Type B pancreatic cell (in vitro differentiated cells): ENCODE measurements at places on chromosomes 11 and 22.

- H3K27ac ChIP-seq: no peak overlapping the region
- peaks cover 23% of the 10 kb centered on the region for H3K4me1 ChIP-seq
- H3K27me3 ChIP-seq: no peaks in the 10 kb centered on the region
Observed at GRCh38 chr11:68354148-68354872, 41.9 kb downstream of the LRP5 start.

DNA sequence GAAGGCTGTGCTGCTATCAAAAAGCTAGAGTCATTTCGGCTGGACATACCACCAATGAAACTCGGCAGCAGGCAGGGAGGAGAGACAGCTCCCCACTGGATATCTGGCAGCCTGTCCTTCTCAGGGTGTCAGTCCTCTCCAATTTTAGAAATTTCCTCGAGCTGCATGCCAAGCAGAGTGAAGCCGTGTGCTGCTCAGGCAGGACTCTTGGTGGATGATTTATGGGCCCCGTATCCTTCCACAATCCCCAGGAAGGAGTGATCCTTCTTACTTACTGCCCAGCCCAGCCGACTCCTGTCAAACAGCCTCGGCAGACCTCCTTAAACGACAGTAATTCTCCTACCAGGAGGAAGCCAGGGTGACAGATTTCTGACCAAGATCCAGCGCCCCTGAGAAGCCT, 410.4 kb downstream of the TENM4 start:
- H3K36me3 ChIP-seq: no peaks in the 10 kb centered on the region
- H3K4me1 ChIP-seq: peaks cover 51% of the 10 kb centered on the region
- H3K27me3 ChIP-seq: peaks cover 11% of the 10 kb centered on the region
- peak overlapping the region; percentile 46 for H3K27ac ChIP-seq
- DNase-seq: no peak
- H3K4me3 ChIP-seq: peak overlapping the region; percentile 1

GRCh38 chr11:9512370-9513019, 51.7 kb downstream of the ZNF143 start:
- no peak overlapping the region for H3K4me3 ChIP-seq
- no peaks in the 10 kb centered on the region for H3K27me3 ChIP-seq
- peaks cover 55% of the 10 kb centered on the region for H3K36me3 ChIP-seq
- peak overlapping the region; percentile 38 for H3K27ac ChIP-seq
- no peak for DNase-seq
- peaks cover 5% of the 10 kb centered on the region for H3K4me1 ChIP-seq

- no peak overlapping the region for H3K27ac ChIP-seq
- H3K27me3 ChIP-seq: peaks cover 11% of the 10 kb centered on the region
- H3K4me3 ChIP-seq: no peak overlapping the region
- DNase-seq: no peak
- H3K36me3 ChIP-seq: no peaks in the 10 kb centered on the region
- H3K4me1 ChIP-seq: no peaks in the 10 kb centered on the region
Observed at GRCh38 chr11:32870676-32871075, 21.9 kb upstream of the QSER1 start.

- no peak for DNase-seq
- H3K27me3 ChIP-seq: no peaks in the 10 kb centered on the region
- H3K4me3 ChIP-seq: no peak overlapping the region
- no peaks in the 10 kb centered on the region for H3K36me3 ChIP-seq
Observed at GRCh38 chr11:42972741-42973140, 339.1 kb upstream of the API5 start.

- H3K36me3 ChIP-seq: peaks cover 10% of the 10 kb centered on the region
- peaks cover 3% of the 10 kb centered on the region for H3K4me1 ChIP-seq
- no peak for DNase-seq
- peak overlapping the region; percentile 80 for H3K27ac ChIP-seq
- H3K4me3 ChIP-seq: peak overlapping the region; percentile 89
Observed at GRCh38 chr11:2137202-2138067, 1.8 kb downstream of the IGF2 start.

DNA sequence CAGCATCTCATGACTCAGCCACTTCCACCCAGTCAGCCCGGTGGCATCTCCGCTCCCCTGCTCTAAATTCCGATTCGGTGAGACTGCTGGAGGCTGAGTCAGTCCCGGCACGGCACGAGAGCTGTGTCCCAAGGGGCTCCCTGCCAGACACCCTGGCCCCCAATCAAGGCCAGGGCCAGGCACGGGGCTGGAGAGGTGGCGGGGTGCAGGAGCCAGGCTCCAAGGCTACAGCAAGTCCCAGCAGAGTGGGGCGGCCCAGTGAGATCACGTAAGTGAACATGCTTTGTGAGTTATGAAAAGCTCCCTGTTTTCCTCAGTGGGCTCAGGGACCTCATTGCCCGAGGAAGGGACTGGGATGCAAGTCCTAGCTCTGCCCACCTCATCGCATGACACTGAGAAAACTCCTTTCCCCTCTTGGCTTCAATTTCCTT, 3.0 kb downstream of the C11orf68 start:
- no peak overlapping the region for H3K27ac ChIP-seq
- H3K36me3 ChIP-seq: no peaks in the 10 kb centered on the region
- H3K4me1 ChIP-seq: peaks cover 16% of the 10 kb centered on the region
- H3K4me3 ChIP-seq: peak overlapping the region; percentile 83

DNA sequence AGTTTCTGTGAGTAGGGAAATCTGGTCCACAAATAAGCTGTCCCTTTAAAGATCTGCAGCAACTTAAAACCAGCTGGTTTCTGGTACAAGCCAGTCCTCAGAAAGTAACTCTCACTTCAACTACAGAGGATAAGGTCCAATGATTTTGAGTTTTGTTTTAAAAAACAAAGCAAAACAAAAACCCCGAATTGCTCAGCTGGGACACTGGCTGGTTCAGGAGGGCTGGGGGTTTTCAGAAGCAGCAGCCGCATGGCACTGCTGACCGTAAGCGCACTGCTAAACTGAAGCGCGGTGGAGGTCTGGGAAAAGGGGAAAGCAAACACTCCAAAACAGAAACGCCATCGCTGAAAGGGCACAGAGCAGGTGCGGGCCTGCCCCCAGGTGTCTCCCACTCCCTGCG, 59.7 kb downstream of the MICAL3 start:
- no peak overlapping the region for H3K27ac ChIP-seq
- DNase-seq: no peak
- H3K27me3 ChIP-seq: no peaks in the 10 kb centered on the region
- H3K4me1 ChIP-seq: peaks cover 49% of the 10 kb centered on the region

DNA sequence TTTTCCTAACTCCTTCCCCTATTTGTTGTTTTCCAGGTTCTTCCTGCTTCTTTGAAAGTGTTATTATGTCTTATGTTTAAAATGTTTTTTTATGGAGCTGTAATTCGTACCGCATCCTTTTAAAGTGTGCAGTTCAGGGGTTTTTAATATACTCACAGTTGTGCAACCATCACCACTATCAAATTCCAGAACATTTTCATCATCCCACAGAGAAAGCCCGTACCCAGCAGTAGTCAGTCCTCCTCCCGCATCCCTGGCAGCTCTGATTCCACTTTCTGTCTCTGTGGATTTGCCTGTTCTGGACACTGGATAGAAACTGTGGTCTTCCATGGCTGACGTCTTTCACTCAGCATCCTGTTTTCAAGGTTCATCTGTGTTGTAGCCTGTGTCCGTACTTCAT, 73.7 kb downstream of the JAM3 start:
- peaks cover 8% of the 10 kb centered on the region for H3K4me1 ChIP-seq
- peaks cover 5% of the 10 kb centered on the region for H3K27me3 ChIP-seq
- no peak for DNase-seq
- H3K27ac ChIP-seq: no peak overlapping the region
- H3K4me3 ChIP-seq: no peak overlapping the region
- peaks cover 27% of the 10 kb centered on the region for H3K36me3 ChIP-seq

DNA sequence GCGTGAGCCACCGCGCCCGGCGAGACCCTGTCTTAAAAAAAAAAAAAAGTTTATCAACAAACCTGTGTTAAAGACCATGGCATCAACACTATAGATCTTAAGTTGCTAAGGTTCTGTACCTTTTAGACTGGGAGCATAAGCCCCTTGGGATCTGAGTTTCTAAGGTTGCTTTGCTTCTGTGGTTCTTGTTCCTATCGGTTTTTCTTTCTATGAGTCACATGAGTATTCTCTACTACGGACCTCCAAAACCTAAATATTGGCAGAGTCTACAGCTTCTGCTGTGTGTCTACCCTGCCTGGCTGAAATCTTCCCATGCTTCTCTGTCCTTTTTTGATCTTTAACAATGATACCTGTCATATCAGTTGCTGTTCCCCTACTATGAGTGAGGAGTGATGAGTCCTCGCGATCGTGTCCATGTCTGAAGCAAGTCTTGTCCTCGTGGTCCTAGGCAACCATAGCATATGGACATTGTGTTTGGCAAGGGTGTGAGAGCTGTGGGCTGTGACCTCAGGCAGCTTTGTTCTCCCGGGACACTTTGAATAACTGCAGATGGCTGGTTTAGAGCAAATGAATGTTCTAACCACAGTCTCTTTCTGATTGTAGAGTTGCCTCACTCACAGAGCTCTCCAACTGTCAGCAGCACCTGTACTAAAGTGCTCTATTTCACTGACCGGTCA, 9.0 kb upstream of the DLAT start:
- peaks cover 11% of the 10 kb centered on the region for H3K4me1 ChIP-seq
- peaks cover 3% of the 10 kb centered on the region for H3K36me3 ChIP-seq
- no peaks in the 10 kb centered on the region for H3K27me3 ChIP-seq
- H3K4me3 ChIP-seq: no peak overlapping the region
- peak overlapping the region; percentile 30 for H3K27ac ChIP-seq
- no peak for DNase-seq

DNA sequence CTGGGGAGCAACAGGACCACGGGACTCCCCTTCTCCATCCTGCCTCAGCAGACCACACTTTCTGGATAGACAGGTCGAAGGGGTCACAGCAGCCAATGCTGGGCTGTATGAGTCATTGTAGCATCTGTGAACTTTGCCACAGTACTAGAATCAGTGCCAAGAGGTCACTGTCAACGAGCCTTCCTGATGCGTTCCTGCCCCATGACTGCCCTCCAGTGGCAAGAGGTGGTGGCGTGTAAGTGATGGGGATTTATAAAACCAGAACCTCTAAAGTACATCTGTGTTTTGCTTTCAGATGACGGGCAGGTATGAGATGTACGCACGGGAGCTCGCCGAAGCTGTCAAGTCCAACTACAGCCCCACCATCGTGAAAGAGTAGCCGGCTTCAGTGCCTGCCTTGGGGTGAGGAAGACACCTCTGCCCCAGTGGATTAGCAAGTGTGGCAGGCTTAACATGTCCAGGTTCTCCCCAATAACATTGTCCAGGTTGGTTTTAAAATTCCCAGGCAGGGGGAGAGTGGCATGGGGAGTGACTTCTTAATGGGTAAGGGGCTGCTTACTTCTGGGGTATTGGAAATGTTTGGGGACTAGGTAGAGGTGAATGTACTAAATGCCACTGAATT, 29.4 kb downstream of the GUCD1 start:
- peaks cover 10% of the 10 kb centered on the region for H3K4me1 ChIP-seq
- H3K27me3 ChIP-seq: peaks cover 5% of the 10 kb centered on the region
- H3K4me3 ChIP-seq: no peak overlapping the region
- no peak for DNase-seq

GRCh38 chr11:18312663-18313420, 9.1 kb downstream of the HPS5 start:
- H3K4me3 ChIP-seq: peak overlapping the region; percentile 6
- H3K4me1 ChIP-seq: peaks cover 4% of the 10 kb centered on the region
- H3K27me3 ChIP-seq: no peaks in the 10 kb centered on the region
- no peak for DNase-seq
- H3K36me3 ChIP-seq: peaks cover 22% of the 10 kb centered on the region
- H3K27ac ChIP-seq: peak overlapping the region; percentile 84

DNA sequence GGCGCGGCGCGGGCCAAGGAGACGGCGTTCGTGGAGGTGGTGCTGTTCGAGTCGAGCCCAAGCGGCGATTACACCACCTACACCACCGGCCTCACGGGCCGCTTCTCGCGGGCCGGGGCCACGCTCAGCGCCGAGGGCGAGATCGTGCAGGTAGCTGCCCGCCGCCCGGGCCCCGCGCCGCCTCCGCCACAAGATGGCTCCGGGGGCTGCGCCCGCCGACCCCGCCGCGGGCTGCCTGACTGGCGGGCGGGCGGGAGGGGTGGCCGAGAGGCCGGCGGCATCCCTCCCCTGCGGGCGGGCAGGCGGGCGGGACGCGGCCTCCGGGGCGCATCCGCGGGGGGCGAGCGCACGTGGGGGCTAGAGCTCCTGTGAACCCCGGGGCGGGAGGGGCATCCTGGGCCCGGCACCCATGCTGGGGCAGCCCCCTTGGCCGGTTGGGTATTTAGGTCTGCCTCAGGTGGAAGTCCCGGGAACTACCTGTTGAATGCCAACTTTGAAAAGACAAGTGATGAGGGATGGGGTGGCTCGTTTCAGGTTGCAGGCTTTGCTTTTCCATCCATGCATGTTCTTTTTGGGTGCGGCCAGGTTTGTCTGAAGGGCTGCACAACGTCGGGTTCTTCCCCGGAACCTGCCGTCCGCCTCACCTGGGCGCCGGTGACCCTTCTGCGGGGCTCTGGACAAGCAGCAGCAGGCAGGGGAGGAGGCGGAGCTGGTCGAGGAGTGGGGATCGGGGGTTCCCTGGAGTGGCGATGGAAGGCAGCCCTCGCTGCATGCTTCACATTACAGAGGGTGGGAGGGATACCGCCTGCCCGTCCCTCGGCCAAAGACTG, 760 bp downstream of the ZNRF3 start:
- H3K27ac ChIP-seq: peak overlapping the region; percentile 69
- peak; percentile 73 for DNase-seq
- no peaks in the 10 kb centered on the region for H3K36me3 ChIP-seq
- no peaks in the 10 kb centered on the region for H3K27me3 ChIP-seq

DNA sequence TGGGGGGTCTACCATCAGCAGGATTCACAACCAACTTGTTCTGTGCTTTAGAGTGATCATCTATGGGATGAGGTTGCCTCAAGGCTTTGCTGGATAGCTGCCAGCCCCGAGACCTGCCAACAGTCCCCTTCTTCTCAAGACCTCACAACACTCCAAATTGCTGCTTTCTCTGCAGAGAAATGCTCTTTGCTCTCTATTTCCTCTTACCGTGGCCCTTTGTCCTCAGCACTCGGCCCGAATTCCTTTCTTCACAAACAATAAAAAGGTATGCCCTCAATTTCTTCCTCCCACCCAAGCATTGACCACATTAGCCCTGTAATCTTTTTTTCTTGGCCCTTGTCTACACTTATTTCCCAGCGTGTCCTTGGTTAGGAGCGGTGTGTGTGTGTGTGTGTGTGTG, 147.4 kb upstream of the SNX19 start:
- peaks cover 31% of the 10 kb centered on the region for H3K27me3 ChIP-seq
- no peak overlapping the region for H3K27ac ChIP-seq
- H3K4me1 ChIP-seq: peaks cover 16% of the 10 kb centered on the region
- no peaks in the 10 kb centered on the region for H3K36me3 ChIP-seq
- no peak for DNase-seq

DNA sequence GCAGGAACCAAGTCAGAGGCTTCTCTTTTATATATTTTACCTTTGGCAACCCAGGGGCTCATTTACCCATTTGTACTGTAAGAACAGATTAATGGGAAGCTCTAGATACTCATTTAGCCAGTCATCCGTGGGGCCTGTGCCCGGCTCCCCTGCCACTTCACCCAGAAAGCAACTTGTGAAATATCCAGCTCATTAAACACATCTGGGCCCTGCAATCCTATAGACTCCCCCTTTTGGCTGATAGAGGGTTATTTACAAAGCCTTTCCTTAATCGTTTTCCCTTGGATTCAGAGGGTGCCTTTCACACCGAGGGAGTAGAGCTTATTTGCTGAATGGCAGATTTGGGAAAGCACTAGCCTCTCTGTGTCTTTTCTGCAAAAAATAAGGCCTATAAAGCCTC, 118.7 kb upstream of the SORL1-AS1 start:
- no peak for DNase-seq
- no peak overlapping the region for H3K4me3 ChIP-seq
- H3K36me3 ChIP-seq: peaks cover 17% of the 10 kb centered on the region
- peaks cover 30% of the 10 kb centered on the region for H3K4me1 ChIP-seq
- no peaks in the 10 kb centered on the region for H3K27me3 ChIP-seq
